EL (cell line): ENCODE measurements at places on chromosomes 2 and 18.

- DNase-seq: peak; percentile 8
These were observed 77.0 kb downstream of the LANCL1 start for GRCh38 chr2:210399440-210400041.

- DNase-seq: no peak
These were observed 11.8 kb downstream of the CELF4 start for GRCh38 chr18:37553633-37554398.

DNA sequence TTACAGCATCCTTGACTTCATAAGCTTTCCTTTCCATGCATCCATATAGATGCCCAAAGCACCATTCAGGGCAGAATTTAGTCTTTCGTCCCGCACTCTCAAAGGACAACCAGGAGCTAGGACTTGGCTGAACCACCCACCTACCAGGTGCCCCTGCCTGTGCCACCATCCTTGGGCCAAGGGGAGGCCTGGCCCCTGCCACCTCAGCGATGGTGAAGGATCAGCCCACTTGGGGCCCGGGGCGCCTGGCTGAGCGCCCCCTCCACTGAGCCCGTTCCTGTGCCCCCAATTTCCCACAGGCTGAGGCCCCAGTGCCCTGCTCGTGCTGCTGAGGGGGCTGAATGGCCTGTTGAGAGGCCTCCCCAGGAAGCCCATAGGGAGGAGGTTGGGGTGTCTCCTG, 33.3 kb upstream of the ALPP start:
- no peak for DNase-seq

DNA sequence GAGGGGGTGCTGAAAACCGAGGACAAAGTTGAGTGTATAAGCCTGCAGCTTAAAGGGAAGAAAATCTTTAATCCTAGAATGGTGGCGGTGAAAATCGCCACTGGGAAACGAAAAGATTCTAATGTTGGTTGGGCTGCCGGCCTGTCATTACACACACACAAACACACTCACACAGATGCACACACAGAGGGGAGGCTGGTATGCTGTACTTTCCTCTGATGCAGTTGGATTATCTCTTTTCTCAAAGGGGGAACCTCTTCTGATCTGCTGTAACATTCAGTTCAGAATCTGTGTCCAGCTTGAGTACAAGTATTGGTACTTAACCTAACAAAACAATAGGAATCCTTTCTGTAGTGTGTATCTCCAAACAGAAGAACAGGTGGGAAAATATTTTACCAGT, 39.0 kb downstream of the ANXA4 start:
- DNase-seq: no peak

- no peak for DNase-seq
These were observed 8.6 kb downstream of the AGFG1 start for GRCh38 chr2:227480528-227480927.

- DNase-seq: no peak
These were observed 255.6 kb downstream of the CCDC178 start for GRCh38 chr18:33184958-33185357.

- DNase-seq: peak; percentile 87
These were observed 33.9 kb downstream of the FN1 start for GRCh38 chr2:215401896-215402379.

DNA sequence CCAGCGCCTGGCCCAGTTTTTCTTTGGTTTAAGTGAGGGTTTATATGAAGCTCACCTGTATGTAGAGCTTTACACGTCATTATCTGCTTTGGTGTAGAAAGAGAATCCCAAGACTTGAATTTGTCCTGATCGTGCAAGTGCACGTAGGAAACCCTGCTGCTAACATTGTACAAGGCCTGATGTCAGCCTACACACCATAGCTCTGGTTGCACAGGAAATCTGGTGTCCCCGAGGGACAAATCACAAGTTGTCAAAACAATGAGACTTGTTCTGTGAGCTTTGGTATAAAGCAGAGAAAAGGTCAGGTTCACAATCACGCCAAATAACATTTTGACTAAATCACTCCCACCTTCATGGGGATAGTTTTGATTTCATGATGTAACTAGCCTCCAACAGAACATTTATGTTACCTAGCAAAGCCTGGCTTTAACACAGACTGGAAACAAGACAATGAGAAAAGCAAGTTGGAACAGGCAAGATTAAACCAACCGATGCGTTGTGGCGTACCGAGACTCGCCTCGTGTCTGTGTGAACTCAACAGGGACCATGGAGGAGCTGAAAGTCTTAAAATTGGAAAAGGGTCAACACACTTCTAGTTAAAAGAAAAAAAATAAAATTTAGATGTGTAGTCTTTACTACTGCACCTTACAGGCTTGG, 41.4 kb downstream of the ZAP70 start:
- DNase-seq: no peak

DNA sequence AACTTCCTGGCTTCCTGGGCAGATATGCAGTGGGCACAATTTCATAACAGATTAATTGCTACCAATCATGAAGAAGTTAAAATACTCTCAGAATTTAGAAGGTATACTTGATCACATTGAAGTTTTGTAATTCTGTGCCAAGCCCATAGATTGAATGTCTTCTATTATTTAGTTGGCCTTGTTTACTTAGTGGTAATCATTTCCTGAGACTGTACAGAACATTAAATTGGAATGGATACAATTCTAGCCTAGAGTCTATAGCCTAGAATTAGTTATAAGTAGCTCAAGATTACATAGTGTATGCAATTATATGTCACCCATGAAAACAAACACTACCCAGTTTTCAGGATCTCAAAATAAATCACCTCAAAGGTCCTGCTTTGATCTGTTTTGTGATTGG, 615.8 kb downstream of the XIRP2 start:
- no peak for DNase-seq

DNA sequence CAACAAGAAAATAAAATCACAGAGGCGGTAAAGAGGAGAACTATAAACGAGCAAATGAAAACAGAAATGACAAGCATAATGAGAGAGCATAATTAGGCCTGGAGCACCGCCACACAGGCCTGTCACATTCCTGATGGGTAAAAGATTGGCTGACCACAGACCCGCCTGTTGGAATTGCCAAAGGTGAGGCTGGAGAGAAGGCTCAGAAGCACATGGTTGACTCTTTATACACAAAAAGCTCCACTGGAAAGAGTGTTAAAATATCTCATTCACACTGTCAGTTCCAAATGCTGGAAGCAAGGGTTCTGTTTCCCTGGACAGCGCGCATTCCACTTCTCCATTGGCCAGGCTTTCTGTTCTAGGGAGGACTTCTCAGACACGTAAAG, 5.9 kb upstream of the LGALSL start:
- DNase-seq: no peak

- DNase-seq: peak; percentile 64
These were observed 63.5 kb upstream of the RASGRP3 start for GRCh38 chr2:33412920-33413319.

GRCh38 chr2:233821196-233821595, 33.1 kb downstream of the HJURP start:
- no peak for DNase-seq

- no peak for DNase-seq
These were observed 21.9 kb upstream of the ICOS start for GRCh38 chr2:203914546-203915182.

DNA sequence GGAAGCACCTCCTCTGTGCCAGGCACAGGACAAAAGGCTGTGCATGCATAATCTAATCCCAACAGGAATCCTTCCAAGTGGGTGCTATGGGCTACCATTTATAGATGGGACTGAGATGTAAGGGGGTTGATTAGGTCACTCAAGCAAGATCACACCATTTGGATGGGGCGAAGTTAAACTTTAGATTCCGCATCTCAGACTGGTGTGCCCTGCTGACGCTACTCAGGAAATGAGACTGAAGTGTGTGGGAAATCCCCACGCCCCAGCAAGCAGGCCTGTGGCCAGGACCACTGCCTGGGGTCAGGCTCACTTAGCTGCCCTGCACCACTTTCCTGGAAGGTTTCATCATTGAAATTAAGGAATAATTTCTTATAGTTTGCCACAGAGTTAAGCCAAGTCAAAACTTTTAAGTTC, 70.5 kb upstream of the PPP1CB start:
- DNase-seq: peak; percentile 75

- DNase-seq: no peak
These were observed 26.1 kb downstream of the MAL start for GRCh38 chr2:95051626-95052025.

DNA sequence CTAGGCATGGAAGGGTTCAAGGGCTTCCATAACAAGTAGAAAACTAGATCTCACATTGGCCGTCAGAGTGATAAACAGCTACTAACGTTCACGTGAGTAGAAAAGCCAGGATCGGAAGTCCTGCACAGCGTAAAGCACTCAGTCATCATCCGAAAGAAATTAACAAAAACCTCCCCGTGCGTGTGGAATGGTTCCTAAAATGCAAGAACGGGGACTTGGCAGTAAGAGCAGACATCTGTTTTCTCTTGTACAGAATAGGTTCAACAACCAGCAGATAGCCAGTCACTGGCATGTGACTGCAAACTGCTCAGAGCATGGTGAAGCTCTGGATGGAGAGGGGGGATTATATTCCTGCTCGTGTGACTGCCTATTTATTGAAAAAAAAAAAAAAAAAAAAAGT, 106.9 kb upstream of the ITGB6 start:
- DNase-seq: peak; percentile 72

DNA sequence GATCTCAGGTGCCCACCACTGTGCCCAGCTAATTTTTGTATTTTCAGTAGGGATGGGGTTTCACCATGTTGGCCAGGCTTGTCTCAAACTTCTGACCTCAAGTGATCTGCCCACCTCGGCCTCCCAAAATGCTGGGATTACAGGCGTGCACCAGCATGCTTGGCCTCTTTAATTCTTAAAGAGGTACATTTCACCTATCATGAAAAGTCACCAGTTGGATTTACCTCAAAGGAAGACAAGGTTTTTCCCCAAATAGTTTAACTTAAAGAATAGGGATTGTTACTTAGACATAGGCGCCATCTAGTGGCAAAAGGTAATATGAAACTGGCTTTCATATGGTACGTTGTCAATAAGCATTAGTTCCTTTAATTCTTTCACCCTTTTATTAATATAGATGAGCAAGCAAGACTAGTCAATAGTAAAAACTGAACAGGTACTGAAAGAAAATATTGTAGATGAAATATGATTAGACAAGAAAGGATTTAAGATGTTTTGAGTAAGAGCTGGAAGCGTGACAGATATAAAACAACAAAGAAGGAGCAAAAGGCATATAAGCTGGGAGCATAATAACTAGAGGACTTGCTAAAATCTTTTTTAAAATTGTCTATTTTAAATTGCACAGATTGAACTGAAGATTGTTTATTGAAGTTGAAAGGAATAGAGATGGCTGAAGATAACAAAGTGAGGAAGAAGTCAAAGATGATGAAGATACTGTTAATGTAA, 35.0 kb upstream of the PSMD14 start:
- peak; percentile 58 for DNase-seq

DNA sequence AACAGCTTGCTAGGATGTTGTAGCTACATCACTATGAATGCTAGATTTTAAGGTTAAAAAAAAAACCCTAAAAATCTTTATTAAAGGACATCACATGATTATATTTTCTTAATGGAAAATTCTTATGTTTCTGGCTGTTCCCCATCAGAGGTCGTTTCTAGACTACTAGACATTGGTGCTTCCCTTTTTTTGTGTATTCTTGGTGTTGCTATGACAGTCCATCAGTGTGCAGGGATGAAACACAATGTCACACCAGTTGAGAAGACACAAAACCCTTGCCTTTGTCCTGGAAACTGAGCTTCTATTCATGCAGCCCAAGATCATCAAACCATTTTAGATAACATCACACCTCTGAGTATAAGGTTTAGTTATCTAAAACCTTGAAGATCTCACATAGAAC, 19.9 kb upstream of the TMEM131 start:
- DNase-seq: no peak

DNA sequence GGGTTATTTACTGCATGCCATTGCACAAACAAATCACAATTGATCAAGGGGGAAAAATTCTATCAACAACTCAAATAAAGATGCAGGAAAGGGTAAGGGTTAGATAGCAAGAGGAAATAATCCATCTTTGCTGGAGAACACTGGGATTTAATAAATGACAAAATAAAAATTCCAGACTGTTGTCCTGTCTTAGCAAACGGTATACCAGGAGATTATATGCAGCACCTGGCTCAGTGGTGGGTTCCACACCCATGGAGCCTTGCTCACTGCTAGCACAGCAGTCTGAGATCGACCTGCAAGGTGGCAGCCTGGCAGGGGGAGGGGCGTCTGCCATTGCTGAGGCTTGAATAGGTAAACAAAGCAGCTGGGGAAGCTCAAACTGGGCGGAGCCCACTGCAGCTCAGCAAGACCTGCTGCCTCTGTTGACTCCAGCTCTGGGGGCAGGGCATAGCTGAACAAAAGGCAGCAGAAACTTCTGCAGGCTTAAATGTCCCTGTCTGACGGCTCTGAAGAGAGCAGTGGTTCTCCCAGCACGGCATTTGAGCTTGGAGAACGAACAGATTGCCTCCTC, 296.5 kb upstream of the THSD7B start:
- no peak for DNase-seq

- no peak for DNase-seq
These were observed 171.0 kb downstream of the SLC4A3 start for GRCh38 chr2:219798430-219798829.

- peak; percentile 97 for DNase-seq
These were observed 97.0 kb upstream of the CD226 start for GRCh38 chr18:70044632-70045031.

- DNase-seq: no peak
These were observed 411.6 kb upstream of the NRP2 start for GRCh38 chr2:205270689-205271088.

DNA sequence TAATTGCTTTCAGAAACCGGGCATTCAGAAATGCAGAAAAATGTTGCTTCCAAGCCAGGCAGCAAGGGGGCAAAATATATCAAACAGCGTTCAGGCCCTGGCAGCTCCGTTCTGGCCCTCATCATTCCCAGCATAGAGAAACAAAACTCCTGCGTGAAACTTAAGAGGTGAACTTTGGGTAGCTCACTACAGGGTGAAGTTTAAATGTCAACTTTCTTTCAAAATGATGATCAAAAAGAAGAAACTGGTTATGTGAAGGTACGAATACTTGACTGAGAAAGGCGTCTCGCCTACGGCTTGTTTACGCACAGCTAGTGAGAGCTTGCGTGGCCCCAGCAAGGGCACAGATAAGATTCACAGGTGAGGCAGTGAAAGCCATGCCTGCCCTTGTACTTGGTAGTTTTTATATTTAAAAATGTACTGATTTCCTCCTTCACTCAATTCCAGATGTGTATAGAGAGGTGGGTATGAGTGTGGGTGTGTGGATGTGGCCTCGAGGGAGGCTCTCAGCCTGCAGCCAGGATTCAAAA, 127.5 kb downstream of the NFATC1 start:
- no peak for DNase-seq

DNA sequence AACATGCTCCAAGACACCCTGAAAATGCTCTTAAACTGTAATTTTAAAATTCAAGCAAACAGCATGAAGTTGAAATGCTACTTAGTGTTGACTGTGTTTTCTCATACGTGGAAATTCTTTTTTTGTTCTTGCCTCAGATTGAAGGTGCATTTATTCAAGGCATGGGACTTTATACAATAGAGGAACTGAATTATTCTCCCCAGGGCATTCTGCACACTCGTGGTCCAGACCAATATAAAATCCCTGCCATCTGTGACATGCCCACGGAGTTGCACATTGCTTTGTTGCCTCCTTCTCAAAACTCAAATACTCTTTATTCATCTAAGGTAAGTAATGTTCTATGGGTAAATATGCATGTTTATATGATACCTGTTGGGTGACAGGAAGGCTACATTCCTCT, 82.7 kb downstream of the AOX1 start:
- no peak for DNase-seq

GRCh38 chr2:42328148-42328833, 32.7 kb downstream of the COX7A2L start:
- DNase-seq: peak; percentile 33
